ENCODE measurements at places on chromosomes 3 and 15. TPM values are rescaled to one million over a fixed set of nuclear protein-coding genes. Genes with fewer than 3 reads are reported as not detected.

GRCh38 chr3:25897019-25897418 is 107.1 kb downstream of the OXSM start:
- no peak for DNase-seq

The HMCES gene
- polyA plus RNA-seq: 61.5 TPM

DNA sequence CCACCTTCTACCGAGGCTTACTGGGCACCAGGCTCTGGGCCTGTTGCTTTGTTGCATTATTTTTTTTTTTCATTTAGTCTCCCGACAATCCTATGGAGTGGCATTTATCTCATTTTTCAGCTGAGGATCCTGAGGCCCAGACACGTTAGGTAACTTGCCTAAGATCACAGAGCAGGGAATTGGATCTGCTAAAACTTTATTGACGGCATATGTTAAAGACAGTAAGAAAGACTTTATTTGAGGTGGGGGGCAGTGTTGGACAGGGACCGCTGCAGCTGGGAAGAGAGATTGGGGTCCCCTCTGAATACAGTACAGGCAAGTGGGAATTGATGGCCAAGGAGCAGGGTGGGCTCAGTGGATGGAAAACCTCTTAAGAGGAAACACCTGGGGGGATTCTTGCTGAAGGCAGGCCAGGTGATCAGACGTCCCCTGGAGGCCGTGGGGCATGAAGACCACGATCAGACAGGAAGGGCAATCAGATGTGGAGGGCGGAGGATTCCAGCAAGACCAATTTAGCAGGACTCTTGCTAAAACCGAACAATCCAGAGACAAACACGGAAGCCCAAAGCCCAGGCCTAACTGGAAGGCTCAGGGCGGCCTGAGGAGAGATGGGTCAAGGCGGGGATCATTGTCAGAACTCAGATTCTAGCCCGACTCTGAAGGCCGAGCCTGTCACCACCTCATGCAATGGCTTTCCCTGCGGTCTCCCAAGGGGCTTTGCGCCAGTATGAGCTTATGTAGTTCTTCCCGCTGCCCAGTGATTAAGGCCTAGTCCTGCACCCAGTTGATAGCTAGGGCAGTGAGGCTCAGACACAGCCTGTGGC is 53.7 kb downstream of the RGMA start:
- no peak for DNase-seq

The TMEM40 gene
- 1.9 TPM for polyA plus RNA-seq

GRCh38 chr3:11226042-11226370 is 46.2 kb upstream of the ATG7 start:
- no peak for DNase-seq

GRCh38 chr3:182710557-182711157 is 82.6 kb upstream of the ATP11B start:
- DNase-seq: no peak

DNA sequence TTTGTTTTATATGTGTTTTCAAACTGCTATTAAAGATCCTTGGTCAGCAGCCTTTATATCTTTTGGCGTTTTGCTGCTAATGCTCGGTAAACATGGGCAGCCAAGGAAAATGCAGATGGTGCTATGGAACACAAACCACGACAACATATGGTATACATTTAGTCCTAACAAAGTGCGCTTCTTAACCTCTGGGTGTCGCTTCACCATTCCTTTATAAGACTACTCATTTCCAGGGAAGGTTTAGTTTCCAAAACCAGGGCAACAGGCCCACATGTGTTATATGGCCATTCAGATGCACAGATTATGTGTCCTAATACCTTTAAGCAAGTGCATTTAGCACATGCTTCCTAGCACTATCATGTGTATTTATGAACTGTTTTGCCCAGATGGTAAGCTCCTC is 14.7 kb downstream of the SHOX2 start:
- no peak for DNase-seq

The CLDN18 gene
- polyA plus RNA-seq: 0.78 TPM

The ABCC5 gene
- 48.7 TPM for polyA plus RNA-seq

DNA sequence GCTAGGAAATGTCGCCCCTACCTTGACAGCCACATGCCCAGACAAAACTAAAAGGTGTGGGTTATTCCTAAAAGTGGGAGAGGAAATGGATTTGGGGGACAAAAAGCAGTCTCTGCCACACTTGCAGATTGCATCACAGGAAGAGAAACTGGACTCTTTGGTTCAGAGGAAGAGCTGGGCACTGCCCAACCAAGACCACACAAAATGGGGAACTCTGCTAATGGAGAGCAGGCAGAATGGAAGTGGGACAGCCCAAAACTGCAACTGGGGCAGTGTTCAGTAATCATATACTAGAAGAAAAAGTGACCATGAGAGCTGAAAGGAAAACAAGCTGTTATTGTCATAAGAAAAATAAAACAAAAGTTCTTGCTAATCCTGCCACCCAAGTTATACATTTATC is 138.9 kb upstream of the FRMD4B start:
- no peak for DNase-seq

- DNase-seq: no peak
Observed at GRCh38 chr3:156665291-156665690, 9.1 kb upstream of the TIPARP start.

The SLC22A13 gene
- polyA plus RNA-seq: 3.4 TPM

- no peak for DNase-seq
Observed at GRCh38 chr3:195072916-195073564, 197.9 kb downstream of the XXYLT1 start.

DNA sequence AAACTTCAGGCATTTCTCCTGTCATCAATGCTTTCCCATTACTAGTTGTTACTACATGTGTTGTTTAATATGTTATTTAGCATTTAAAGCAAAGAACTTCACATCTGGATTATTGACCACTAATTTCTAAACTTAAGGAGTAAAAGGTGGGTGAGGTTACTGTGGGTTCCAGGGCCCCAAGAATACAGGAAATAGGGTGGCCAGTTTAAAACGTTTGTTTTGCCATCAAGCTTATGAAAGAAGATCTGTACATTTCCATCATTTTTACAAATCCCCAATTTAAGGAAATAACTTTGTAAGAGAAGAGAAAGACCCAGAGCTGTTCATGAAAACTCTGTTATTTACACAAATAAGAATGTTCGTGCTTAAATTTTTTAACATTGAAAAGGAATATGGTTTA is 54.5 kb upstream of the ACKR4 start:
- no peak for DNase-seq

The INSYN1 gene
- polyA plus RNA-seq: 11.5 TPM
